ENCODE measurements at places on chromosomes 4 and X.

DNA sequence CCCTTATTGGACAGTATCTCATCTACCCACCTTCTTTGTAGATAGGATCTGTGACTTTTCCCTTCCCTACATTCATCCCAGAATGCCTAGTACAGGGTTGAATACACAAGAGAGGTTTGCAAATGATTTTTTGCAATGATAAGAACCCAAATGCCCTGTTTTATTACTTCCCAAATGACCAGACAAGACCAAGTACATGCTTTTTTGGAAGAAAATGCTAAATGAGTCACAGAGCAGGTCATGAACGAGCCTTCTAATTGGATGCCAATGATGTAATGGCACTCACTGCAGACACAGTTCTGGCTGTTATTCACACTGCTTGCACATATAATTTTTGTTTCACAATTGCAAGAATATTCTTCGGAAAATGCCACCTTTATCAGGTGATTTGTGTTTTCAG lies 17.8 kb upstream of the GABRQ start:
- DNase-seq, result no peak

DNA sequence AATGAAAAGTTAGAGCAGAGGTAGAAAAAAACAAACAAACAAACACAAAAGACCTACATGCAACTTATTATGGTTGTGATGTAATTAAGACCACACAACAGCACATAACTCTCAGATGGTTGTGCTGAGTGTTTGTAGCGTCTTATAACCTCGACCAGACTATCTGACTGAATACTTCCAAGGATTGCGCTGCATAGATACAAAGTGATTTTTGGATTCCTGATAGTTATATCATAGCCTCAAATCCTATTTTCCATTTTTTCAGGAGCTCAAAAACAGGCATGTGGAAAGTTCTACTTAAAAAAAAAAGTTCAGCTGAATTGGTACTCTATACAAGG lies 236.1 kb downstream of the SPRY1 start:
- no peak for DNase-seq

DNA sequence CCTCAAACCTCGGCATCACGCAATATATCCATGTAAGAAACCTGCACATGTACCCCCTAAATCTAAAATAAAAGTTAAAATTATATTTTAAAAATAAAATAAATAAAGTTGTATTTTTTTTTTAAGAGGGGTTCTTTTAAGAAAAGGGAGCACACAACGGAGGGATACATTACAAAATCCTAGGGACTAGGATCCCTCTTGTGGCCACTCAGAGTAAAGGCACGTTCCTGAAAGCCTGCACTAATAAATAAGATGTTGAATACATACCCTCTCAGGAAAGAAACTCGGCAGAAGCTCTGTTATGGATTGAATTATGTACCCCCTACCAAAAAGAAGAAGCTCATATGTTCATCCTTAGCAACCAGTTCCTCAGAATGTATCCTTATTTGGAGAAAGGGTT lies 50.9 kb upstream of the PRDX4 start:
- no peak for DNase-seq

GRCh38 chr4:79170077-79170476 lies 155.8 kb downstream of the NAA11 start:
- no peak for DNase-seq

- DNase-seq, result no peak
Measured at GRCh38 chr4:144985014-144985413, 113.0 kb downstream of the ANAPC10 start.

GRCh38 chr4:159111416-159111815 lies 8.5 kb downstream of the RAPGEF2 start:
- no peak for DNase-seq

DNA sequence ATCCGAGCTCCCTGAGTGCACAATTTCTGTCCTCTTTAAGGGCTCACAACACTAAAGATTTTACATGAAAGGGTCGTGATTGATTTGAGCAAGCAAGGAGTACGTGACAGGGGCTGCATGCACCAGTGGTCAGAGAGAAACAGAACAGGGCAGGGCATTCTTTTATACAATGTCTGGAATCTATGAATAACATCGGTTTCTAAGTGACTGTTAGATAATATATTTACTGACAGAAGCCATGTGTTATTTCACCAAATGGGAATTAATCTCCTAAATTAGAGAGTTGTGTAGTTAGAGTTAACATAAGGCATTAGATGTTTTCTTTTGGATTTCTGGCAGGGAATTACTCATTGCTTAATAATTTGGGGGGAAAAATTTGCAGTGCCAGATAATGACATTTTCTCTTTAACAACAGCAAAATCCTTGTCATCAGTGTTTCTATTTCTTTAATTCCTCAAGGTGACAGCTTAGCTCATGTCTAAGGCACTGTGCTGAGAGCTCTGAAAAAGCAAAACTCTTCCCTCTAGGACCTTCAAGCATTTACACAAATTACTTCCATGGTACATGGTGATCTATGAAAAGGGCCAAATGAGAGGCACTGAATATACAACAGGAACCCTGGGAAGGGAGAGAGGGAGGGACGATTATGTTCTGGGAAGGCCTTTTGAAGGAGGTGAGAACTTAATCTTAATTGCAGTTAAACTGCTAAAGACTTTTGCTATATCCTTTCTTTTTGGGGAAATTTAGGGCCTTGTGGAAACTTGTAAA lies 145.0 kb downstream of the RTL3 start:
- DNase-seq, result no peak

DNA sequence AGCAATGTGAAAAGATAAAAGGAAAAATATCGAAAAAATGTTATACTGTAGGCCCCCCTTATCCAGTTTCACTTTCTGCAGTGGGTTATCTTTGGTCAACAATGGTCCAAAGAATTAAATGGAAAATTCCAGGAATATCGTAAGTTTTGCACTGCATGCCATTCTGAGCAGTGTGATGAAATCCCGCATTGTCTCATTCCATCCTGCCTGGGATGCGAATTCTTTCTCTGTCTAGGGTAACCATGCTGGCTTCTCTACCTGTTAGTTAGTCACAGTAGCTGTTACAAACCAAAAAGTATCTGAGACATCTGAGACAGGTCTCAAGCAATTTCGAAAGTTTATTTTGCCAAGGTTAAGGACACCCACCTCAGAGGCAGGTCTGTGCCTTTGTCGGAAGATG lies 170.3 kb downstream of the COX18 start:
- no peak for DNase-seq

GRCh38 chr4:12545812-12546211 lies 938.3 kb downstream of the RAB28 start:
- DNase-seq, result no peak

DNA sequence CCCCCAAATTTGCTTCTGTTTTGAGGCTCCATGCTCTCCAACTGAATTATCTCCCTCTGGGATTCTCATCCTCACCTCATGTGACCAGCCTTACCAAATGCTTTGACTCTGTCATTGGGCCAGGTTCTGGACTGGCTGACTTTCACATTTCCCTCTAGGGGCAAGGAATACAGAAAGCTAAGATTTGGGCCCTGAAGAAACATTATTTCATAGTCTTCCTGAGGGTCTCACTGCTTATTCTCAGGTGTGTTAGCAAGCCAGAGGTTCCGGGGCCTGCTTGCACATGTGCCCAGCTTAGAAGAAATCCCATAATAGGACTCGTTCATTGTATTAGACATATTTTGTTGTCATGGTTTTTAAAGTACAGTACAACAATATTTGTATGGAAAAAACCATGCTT lies 62.6 kb upstream of the TEX13D start:
- DNase-seq, result no peak

DNA sequence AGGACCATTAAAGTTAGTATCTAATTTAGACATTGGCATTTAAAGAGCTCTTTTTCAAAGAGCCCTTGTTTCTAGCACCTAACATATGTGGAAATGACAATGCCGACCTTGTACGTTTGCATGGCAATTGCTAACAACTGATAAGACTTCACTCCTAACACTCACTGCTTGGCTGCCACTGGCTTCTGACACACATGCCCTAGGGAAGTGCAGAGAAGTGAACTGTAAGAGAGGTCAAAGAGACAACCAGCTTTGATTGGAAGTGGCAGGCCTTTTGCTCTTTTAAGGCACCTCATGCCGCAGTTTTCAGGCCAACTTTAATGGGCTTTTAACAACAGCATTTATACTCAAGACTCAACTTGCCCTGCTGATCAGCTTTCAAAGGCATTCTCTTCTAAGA lies 158.4 kb downstream of the RAB28 start:
- DNase-seq, result no peak

DNA sequence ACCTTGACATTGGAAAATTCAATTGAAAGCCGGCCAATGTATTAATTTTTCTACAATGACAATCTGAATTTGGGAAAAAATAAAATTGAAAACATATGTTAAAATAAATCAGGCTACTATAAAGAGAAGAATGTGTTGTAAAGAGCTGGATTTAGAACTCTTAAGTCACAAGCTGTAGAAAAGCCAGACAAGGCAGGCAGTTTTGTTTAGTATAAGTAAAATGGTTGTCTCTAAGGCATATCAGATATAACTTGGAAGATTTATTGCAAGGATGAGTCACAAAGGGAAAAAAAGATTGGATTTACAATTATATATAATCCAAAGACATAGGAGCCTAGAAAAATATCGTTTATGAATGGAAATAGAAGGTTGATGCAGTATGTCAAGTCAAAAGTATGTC lies 549.1 kb upstream of the EPHA5 start:
- no peak for DNase-seq

- no peak for DNase-seq
Measured at GRCh38 chr4:99847362-99847976, 30.8 kb downstream of the DAPP1 start.

DNA sequence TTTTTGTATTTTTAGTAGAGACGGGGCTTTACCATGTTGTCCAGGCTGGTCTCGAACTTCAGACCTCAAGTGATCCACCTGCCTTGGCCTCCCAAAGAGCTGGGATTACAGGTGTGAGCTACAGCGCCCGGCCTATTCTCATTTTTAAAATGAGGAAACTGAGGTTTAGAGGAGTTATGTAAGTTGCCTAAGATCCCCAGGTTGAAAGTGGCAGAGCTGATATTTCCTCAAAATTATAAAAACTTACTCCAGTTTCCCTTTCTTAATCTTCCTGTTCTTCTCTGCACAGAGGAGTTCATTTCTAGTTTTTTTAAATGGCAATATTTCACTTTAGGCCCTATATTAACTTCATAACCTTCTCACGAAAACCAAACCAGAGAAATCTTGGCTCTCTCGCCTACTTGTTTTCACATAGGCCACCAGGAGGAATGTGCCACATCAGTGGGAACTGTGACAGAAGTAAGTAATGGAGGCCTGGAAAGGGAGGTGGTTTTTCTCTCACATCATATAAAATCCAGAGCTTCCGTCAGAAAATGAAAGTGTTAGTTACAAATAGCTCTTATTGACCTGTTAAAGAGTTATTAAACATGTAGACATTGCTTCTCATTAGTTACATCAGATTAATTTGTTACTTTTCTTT lies 16.1 kb upstream of the RS1 start:
- DNase-seq, result no peak

- no peak for DNase-seq
Measured at GRCh38 chrX:33001107-33001506, 210.2 kb downstream of the DMD start.

DNA sequence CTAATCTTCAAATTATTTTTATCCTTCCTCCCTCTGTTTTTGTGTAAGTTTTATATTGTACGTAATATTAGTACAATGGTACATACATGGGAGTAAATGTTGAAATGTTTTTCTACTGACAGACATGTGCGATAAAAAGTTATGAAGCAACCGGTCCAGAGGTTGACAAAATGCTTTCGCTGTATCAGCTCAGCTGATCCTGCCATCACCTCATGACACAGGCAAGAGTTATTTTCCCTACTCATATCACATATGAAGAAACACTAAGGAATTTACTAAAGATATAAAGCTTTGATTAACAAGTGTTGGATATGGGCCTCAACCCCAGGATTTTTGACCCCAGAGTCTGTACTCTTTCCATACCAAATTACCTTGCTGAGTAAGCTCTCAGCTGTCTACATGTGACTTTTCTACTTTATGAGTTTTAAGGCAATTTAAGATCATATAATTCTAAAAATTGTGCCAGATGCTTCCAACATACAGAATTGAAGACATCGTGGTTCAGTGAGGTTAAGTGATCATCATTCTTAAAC lies 50.0 kb downstream of the CLCN5 start:
- no peak for DNase-seq

DNA sequence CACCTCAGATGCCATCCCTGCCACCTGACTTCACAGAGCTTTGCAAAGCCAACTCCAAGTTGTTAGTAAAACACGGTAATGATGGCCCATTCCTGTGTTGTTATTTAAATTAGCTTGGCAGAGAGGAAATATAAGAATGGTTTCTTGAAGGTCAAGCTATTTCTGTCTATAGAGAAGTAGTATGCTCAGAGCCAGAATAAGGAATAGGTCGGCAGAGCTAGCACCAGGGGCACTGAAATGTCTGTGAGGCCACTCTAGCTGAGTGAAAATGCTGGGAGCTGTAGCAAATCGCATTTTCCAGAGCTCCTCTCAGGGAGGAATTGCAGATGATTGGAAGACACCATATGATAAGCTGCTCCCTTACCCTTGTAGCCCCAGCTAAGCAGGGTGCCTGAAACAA lies 615.4 kb upstream of the NR3C2 start:
- DNase-seq, result no peak

GRCh38 chr4:23956601-23957364 lies 66.9 kb upstream of the PPARGC1A start:
- no peak for DNase-seq

DNA sequence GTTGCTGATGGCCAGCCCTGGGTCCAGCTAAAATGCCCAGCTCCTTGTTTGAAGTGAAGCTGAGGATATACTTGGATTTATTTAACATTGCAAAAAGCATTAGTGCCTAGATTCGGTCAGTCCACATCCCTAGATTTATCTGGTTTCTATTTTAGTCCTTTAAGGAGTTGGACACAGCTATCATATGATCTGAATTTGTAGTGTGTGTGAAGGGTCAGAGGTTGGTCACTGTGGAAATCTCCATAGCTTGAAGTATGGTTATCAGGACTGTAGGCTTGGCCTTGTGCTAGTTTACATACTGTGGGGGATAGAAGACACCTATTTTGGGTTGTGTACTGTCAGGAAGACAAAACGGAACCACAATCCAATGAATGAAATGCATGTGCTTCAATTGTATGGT lies 28.8 kb downstream of the NLGN3 start:
- DNase-seq, result no peak

DNA sequence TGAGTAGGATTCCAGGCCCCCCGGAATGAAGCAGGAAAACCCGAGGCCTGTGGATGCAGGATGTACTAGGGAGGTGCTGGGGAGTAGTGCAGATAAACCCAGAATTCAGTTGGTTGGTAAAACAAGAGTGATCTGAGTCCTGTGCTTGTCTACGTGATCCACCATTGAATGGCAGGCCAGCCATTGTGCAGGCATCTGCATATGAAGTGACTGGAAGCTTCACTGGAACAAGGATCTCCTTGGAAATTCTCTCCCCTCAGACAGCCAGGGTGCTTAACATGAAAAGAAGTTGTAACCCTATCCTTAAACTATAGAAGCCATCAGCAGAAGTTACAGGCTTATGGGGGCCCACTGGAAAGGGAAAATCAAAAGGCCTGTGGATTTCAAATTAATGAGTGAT lies 656 bp upstream of the GSPT2 start:
- DNase-seq, result no peak

DNA sequence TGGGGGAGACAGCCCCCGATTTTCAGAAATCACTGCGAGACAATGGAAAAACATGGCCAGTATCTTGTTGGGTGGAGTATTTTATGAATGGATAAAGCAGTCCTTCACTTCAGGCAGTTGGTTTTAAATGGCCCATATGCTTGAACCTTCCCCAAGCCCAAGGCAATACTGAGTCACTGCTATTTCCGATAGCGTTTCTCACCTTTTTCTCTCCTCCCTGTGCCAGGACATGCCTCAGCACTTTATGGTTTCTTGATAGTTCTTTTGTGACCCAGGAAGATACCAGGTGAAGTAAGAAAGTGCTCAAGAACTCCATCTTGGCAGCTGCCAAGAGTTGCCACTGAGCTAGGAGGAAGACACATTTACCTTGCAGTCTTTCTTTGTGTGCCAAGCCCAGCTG lies 26.8 kb upstream of the ESX1 start:
- DNase-seq, result no peak
